Activated CD4-positive, alpha-beta T cell treated with anti-CD3 and anti-CD28 coated beads, Interleukin-2, amount 50 U/mL, for 1 hour (primary cell): ENCODE measurements at places on chromosomes 5 and 9.

DNA sequence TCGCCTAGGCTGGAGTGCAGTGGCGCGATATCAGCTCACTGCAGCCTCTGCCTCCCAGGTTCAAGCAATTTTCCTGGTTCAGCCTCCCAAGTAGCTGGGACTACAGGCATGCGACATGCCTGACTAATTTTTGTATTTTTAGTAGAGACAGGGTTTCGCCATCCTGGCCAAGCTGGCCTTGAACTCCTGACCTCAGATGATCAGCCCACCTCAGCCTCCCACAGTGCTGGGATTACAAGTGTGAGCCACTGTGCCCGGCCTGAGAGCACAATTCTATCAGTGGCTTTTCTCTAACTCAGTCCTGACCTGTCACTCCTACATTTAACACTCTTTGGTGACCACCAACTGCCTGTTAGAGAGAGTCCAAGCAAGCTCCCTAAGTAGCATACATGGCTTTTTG, 82.7 kb upstream of the SPOCK1 start:
- DNase-seq: no peak

DNA sequence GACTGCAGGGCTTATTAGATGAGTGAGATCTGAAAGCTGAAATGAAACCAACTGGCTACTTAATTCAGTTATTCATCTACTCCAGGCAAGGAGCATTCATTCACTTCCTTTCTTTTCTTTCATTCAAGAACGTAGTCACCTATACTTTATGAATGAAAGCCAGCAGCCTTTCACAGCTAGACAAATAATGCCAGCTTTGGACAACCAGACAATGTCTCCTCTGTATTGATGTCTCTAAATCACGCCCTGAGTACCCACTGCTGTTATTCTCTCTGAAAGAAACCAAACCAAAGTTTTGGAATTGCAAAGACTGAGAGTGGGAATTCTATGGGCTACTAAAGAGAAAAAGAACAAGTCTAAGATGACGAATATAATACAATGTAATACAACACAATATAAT, 121.2 kb upstream of the PTPN3 start:
- DNase-seq: no peak

DNA sequence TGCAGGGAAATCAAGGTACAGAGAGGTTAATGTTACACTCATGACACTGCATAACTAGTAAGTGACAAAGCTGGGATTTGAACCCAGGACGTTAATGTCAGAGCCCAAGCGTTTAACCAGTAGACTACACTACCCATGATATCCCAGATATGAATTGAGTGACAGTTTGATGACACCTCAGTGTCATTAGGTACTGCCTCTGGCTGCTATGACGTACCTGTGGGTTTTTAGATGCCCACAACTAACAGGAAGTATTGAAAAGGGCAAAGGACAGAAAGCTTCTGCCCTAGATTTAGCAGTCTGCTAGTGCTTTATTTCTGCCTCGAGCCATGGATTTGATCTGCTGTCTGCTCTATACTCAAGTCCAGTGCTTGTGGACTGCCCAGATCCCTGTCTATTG, 56.2 kb downstream of the GLRA1 start:
- no peak for DNase-seq

DNA sequence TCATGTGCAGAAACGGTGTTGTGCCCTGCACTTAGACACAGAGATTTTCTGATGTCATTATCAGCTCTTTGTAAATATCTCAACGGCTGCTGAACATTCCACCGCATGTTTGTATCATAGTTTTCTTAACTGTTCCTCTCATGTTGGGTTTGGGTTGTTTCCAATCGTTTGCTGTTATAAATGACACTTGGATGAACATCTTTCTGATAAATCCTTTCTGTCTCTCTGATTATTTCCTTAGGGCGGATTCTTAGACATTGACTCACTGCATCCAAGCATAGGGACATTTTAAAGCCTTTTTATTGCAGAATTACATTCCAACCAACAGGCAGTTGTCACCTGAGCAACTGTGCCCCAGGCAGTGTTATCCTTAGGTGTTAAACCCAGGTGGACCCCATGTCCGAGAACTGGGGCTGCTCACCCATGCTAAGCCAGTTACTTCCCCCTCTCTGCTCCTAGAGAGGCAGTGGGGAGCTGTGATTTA, 28.5 kb downstream of the COL5A1 start:
- DNase-seq: no peak

GRCh38 chr5:69512740-69513260, 20.2 kb downstream of the OCLN start:
- no peak for DNase-seq

DNA sequence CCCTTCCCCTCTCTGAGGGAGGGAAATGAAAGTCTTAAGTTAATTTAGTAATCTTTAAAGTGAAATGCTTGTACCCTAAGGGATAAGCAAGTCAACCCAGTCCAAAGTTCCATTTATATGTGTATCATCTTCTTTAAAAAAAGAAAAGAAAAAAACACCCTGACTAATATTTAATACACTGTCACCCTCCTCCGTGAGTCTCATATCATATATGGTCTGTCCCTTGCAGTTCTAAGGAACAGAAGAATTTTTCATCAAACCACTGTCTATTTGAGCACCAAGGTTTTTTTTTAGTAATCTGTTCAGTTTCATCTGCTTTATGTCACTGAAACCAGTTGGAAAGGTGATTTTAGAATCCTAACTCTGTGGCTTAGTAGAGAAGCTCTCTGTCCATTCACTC, 15.2 kb downstream of the TNIP1 start:
- no peak for DNase-seq

GRCh38 chr5:75890546-75890945, 173.3 kb upstream of the POC5 start:
- no peak for DNase-seq

GRCh38 chr9:90340421-90340820, 302.2 kb downstream of the DIRAS2 start:
- no peak for DNase-seq

GRCh38 chr9:135616619-135617537, 22.5 kb downstream of the GLT6D1 start:
- no peak for DNase-seq

DNA sequence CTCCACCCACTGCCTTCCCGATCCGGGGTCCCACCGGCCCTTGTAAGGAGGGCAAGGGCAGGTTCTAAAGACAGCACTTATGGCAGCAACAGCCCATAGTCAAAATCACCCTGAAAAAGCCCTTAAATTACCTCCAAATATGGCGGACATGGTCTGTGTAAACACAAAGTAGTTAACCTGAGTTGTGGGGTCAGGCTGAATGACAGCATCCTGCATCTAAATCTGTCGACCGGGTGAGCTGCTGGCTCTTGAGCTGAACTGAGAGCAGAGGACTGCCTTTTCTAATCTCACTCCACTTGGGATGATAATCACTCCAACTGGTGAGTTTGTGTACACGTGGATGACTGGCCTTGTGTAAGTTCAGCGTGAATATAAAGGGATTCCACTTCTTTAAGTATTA, 249.6 kb downstream of the DENND1A start:
- no peak for DNase-seq

- DNase-seq: no peak
These were observed 13.9 kb downstream of the RAB14 start for GRCh38 chr9:121187636-121188305.

DNA sequence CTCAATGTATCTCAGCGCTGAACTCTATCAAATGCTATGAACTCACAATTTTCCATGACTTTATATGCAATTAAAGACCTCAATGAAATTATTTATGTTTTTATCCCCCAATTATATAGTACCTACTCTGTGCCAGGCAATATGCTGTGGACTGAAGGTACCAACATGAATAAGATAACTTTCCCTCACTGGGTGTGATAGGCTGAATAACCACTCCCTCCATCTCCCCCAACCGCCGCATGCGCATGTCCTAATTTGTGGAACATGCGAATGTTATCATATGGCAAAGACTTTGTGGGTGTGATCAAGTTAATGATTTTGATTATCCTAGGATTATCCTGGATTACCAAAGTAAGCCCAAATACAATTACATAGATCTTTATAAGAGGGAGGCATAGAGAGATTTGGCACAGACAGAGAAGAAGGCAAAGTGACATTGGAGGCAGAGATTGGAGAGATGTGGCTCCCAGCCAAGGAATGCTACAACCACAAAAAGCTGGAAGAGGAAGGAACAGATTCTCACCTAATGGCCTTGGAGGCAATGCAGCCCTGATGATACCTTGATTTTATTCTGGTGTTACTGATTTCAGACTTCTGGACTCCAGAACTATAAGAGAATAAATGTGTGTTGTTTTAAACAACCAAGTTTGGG, 149.1 kb upstream of the VCAN start:
- no peak for DNase-seq

- DNase-seq: no peak
These were observed 899.2 kb upstream of the WWC1 start for GRCh38 chr5:167392240-167392639.

DNA sequence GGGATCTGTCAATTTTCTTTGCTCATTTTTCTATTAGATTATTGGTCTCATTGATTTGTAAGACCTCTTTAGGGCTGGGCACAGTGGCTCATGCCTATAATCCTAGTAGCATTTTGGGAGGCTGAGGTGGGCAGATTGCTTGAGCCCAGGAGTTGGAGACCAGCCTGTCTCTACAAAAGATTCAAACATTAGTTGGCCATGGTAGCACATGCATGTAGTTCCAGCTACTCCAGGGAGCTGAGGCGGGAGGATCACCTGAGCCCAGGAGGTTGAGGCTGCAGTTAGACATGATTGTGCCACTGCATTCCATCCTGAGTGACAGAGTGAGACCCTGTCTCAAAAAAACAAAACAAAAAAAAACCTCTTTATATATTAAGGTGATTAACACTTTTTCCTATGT, 6.4 kb upstream of the SHROOM1 start:
- no peak for DNase-seq

DNA sequence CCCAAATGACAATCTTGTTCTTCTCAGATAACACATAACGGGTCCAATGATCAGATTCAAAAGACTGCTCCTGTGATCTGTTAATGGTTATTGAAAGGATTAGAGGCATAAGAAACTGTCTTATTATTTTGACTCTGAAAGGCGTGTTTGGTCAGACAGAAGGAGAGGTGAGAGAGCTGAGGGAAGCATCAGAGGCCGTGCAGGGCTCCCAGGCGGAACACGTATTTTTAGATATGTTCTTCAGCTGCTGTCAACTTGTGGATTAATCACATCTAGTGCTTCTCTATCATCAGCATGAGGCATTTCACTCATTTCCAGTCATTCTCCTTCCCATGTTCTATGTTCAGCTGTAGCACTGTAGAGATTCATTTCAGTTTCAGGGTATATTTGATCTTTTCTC, 199.8 kb downstream of the MAPKAP1 start:
- no peak for DNase-seq

DNA sequence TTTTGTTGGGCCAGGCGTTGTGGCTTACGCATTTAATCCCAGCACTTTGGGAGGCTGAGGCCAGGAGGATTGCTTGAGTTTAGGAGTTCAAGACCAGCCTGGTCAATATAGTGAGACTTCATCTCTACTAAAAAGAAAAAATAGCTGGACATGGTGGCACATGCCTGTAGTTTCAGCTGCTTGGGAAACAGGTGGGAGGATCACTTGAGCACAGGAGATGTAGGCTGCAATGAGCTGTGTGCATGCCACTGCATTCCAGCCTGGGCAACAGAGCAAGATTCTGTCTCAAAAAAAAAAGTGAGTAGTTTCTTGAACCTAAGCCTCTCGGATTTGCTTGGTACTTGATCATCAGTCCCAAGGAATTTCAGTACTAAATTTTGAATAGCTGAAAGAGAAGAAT, 26.9 kb downstream of the G3BP1 start:
- DNase-seq: no peak

DNA sequence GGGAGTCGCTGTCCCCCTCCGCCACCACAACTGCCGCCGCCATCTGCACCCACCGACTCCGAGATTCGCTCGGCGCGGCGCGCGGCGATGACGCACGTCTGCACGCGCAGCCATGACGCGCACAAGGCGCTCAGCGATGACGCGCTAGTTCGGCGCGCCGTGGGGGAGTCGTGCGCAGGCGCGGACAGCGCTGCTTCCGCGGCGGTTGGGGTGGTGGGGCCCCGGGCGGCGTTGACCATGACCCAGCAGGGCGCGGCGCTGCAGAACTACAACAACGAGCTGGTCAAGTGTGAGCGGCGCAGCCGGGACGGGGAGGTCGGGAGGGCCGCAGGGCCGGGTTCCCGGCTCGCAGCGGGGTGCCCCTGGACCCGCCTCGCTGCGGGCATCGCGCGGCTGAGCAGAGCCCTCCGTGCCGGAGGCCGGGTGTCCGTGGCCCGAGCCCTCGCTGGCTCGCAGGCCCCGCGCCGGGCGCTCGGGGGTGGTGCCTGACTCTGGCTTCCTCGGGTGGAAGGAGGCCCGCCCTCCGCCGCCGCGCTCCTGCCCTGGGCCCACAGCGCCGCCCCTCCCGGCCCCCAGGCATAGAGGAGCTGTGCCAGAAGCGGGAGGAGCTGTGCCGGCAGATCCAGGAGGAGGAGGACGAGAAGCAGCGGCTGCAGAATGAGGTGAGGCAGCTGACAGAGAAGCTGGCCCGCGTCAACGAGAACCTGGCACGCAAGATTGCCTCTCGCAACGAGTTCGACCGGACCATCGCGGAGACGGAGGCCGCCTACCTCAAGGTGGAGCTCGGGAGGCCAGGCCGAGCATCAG, at the start of the genes ANAPC2 and SSNA1:
TSS of gene ANAPC2 (minus strand) at position 71 of the 807 bp plus-strand sequence. CDS start at position 43, 28 bp downstream.
TSS of gene SSNA1 (plus strand) at position 187 of the 807 bp plus-strand sequence. CDS start at position 238, 51 bp downstream.
- peak; percentile 93 for DNase-seq

GRCh38 chr5:26192486-26192885, 845.9 kb downstream of the CDH9 start:
- DNase-seq: no peak

GRCh38 chr5:84411832-84412605, 27.3 kb upstream of the EDIL3 start:
- DNase-seq: no peak

- DNase-seq: no peak
These were observed 78.5 kb downstream of the ERP44 start for GRCh38 chr9:100020121-100020795.

DNA sequence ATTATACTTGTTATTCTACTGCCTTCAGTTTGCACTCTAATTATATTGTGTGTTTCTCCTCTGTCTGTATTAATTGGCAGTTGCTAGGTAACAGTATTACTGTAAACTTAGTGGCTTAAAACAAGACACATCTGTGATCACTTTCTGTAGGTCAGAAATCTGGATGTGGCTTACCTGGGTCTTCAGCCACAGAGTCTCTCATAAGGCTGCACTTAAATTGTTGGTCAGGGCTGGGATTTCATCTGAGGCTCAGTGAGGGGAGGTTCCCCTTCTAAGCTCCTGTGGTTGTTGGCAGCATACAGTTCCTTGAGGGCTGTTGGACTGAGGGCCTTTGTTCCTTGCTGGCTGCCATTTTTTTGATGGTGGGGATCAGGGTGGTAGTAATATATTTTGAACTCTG, 68.8 kb downstream of the SLC44A1 start:
- DNase-seq: no peak

DNA sequence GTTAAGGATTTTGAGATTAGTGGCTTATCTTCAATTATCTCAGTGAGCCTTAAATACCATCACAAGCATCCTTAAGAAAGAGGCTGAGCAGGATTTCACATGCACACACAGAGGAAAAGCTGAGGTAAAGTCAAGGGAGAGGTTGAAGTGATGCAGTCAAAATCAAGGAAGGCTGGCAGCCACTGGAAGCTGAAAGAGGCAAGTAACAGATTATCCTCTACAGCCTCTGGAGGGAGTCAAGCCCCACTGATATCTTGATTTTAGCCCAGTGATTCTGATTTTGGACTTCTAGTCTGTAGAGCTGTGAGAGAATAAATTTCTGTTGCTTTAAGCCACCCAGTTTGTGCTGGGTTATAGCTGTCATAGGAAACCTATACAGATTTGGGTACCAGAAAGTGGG, 80.1 kb downstream of the ANKRD31 start:
- no peak for DNase-seq
